Gastrocnemius medialis (tissue), 4 donors: ENCODE measurements at places on chromosomes 5 and 9.

GRCh38 chr5:172498431-172499129, 44.3 kb upstream of the SH3PXD2B start:
- DNase-seq: no peak

GRCh38 chr5:128673970-128674369, 135.9 kb upstream of the FBN2 start:
- DNase-seq: no peak

DNA sequence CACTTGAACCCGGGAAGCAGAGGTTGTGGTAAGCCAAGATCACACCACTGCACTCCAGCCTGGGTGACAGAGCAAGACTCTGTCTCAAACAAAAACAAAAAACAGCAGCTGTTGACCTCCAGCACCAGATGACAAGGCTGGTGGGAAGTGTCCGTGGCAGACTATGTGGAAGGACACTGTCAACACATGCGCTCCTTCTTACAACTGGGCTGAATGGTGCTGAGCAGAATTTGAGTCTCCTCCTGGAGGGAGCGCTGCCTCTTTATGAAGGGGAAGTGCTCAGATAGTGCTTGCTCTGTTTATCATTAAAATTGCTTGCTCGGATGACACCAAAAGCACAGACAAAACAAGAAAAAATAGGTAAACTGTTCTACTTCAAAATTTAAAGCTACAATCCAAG, 9.2 kb upstream of the CFAP157 start:
- no peak for DNase-seq

GRCh38 chr9:109934857-109935215, 154.8 kb downstream of the PALM2AKAP2 start:
- no peak for DNase-seq

GRCh38 chr5:25448190-25448621, 803.4 kb upstream of the CDH10 start:
- no peak for DNase-seq

DNA sequence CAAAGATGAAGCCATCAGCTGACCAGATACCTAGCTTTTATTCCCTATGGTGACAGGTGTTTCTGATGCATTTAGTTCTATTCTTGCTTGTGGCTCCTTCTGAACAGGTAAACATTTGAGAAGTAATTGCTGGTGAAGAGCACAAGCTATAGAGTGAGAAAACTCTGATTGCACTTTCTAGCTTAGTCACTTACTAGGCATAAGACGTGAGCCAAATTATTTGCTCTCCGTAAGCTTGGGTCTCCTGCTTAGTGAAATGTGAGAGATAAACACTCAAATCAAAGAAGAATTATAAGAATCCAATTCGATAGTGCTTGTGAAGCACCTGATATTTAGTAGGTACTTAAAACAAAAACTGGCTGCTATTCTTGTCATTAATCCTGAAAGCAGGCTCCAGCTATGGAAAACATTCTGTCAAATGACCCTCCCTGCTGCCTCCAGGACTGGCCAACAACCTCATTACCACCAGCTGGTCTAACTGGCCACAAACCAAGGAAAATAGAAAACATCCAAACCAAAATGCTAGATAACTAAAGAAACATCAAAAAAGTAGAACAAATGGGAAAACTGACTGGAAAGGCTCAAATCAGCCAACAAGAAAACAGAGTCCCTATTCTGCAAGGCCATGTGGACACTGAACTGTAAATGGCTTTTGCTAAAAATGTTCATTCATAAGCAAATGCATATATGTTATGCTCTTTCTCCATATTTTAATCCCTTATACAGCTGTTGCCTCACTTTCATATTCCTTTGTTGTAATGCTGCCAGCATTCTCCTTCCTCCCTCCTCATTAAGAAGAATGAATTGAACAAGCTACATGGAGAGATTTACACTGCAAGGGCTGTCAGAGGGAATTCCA, 616.1 kb downstream of the DTWD2 start:
- DNase-seq: no peak

- no peak for DNase-seq
Measured at GRCh38 chr5:72293495-72294055, 26.5 kb downstream of the MRPS27 start.

- DNase-seq: no peak
Measured at GRCh38 chr9:120934281-120934680, 7.7 kb upstream of the TRAF1 start.

DNA sequence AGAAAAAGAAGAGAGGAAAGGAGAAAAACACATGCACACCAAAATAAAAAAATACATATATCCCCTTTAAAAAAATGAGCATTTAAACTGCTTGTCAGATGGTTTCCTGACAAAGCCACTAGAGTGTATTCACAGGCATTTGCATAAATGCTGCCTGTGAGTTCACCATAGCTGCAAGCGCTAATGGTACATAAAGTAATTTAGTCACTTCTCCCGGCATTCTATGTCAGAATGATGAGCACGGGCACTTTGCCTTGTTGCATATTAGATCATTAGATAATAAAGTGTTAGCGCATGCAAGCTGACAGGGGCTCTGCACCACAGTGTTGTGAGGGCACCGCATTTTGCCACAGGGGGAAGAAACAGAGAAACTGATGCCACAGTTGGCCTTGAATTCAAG, 280.6 kb downstream of the EBF1 start:
- DNase-seq: no peak

DNA sequence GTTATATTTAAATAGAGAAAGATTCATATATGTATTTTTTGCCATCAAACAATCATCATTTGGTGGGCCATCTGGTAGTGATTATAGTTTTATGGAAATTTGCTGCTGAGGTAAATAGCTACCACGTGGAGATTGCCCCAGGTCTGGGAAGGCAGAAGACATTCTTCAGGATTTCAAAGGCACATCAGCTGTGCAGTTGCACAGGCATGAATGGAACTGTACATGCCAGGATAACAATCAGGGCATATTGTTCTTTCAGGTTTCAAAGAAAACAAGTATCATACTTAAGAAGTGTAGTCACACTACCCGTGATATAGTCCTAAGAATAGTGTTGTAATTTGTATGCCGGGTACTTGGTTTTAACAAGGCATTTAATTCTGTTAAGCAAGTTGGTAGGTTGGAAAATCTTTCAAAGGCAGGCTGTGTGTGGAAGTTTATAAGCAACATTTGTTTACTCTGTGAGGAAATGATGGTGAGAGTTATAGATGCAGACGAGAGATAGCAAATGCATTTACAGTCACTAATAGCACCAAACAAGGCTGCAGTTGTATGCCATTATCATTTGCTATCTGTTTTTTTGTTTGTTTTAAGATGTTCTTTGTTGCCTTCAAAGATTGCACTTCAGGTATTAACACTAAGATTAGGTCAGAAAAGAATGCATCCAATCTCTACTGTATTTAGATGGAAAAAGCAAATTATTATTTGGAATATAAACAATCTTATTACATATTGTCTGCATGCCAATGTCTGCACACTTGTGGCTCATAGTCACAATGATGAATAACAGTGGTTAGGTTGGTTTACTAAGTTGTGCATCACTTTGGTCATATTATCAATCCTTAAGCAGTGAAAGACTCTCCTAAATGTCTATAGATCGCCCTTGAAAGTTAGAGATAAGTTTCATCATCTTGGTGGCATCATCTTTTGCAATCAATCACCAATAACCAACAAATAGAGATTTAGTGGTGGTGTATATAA, 55.3 kb downstream of the RPS23 start:
- DNase-seq: no peak

- DNase-seq: no peak
Measured at GRCh38 chr5:64323591-64323990, 157.9 kb downstream of the RNF180 start.

GRCh38 chr5:151454166-151454565, 6.8 kb downstream of the SLC36A1 start:
- peak; percentile 86 for DNase-seq

DNA sequence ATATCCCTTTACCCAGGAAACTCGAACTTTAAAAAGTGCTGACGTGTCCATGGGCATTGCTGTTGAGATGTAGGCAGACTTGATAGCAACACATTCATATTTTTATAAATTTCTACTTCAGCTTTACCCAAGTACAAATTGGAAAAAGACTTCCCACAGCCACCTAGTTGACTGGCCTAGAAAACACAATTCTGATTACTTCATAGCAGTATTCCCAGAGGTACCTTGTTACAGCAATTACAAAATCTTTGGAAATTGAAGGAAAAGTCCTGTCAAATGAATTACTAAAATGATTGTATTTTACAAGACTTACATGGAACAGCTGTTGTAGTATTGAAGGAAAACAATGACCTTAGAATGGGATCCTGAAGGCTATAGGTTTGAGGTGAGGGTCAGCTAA, 130.7 kb upstream of the NREP start:
- DNase-seq: no peak

GRCh38 chr5:66378407-66378806, 217.8 kb upstream of the MAST4 start:
- no peak for DNase-seq

- DNase-seq: no peak
Measured at GRCh38 chr5:80503641-80504040, 15.7 kb downstream of the FAM151B start.

DNA sequence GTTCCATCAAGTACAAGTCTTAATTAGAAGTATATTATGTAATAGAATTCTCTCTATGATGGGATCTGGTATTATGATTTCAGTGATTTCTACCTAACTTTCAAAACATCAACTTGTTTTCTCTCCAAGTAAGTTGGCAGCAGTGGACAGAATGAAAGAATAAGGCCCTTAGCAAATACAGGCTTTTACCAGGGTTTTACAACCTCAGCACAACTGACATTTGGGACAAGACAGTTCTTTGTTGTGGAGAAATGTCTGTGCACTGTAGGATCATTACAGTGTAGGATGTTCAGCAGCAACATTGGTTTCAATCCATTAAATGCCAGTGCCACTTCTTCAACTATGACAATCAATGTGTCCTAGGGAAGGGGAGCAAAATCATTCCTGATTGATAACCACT, 48.8 kb downstream of the MLANA start:
- no peak for DNase-seq

- no peak for DNase-seq
Measured at GRCh38 chr5:149063017-149063687, at the start of gene SH3TC2. SH3TC2 (minus strand) TSS chr5:149063062; CDS start chr5:149063022, 40 bp downstream.

GRCh38 chr5:56142614-56143372, 90.3 kb downstream of the ANKRD55 start:
- DNase-seq: no peak

DNA sequence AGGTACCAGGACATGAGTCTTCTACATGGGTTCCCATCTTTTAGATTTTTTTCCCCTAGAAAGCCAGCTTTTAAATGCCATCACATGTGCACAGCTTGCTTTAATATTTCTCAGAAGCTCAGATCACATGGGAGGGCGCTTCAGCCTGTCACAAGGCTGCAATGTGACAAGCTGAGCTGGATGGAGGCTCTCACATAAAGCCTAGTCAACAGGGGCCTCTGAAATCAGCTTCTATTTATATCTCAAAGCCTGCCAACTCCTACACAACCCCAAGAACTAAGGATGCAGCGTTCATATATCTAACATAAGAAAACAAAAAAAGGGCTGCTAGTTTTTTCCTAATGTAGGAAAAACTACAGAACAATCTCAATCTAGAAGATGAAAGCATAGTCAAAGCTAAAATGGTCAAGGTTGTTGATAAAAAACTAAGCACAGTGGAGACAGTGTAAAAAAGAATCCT, 2.3 kb downstream of the ZFAND5 start:
- peak; percentile 93 for DNase-seq

GRCh38 chr9:81225596-81225995, 463.8 kb downstream of the TLE1 start:
- DNase-seq: no peak

GRCh38 chr9:98385751-98386150, 130.3 kb upstream of the TBC1D2 start:
- DNase-seq: no peak

DNA sequence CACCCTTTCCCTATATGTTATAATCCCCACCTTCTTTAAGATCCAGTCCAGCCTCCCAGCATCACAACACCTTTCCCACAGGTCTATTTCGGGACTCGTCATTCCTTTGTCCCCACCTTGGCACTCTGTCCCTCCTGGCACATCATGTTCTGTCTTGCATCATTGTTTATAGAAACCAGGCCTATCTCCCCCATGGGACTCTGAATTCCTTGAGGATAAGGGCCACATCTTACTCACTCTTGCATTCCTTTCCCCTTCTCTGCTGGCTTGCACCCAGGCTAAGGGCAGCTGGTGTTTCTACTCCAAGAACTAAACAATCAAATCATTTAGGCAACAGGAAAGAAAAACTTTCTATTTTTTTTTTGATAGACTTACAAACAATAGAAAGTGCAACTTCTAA, 205.7 kb downstream of the AGTPBP1 start:
- no peak for DNase-seq

DNA sequence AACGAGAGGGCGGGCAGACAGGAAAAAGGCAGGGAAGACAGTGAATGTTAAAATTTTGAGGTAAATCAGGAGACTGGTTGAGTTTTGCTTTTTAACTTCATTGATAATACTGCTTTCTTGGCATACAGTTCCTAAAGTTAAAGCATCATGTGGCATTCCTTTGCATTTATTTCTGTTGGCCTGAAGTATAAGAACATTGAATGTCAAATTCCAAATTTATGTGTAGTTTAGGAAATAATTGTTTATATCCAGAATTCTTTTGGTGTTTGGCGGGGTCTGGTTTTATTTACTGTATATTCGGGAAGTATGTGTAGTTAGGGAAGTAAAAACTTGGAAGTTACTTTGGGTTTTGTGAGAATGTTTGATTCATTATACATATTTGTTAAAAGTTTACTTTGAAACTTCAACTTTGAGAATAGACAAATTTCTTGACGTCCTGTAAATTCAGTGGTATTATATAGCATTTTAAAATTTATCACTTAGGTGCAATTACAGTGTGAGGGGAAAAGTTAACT, 83.2 kb downstream of the PTPDC1 start:
- DNase-seq: no peak

- DNase-seq: no peak
Measured at GRCh38 chr9:128637656-128638055, 19.0 kb downstream of the DYNC2I2 start.

GRCh38 chr9:108639696-108640095, 216.1 kb downstream of the ACTL7B start:
- DNase-seq: no peak

- DNase-seq: no peak
Measured at GRCh38 chr5:115360046-115360685, 63.7 kb upstream of the CCDC112 start.

GRCh38 chr5:56251440-56251839, 18.3 kb upstream of the ANKRD55 start:
- DNase-seq: no peak

GRCh38 chr5:92969781-92970237, 611.2 kb downstream of the NR2F1-AS1 start:
- DNase-seq: no peak

GRCh38 chr5:153618307-153618706, 127.8 kb downstream of the GRIA1 start:
- no peak for DNase-seq

DNA sequence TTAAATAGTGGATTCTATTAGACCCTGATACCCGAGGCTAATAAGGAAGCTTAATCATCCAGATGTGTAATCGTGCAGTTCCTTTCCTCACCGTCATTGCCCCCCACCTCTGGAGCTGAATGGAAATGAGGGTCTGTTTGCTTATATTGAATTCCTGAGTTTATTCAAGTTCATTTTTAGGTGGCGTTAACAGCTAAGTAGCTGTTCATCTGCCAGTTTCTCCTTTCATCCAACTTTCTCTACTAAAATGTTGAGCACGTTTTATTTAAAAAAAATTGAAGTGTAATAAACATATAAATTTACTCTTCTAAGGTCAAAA, 291.0 kb downstream of the DOCK8 start:
- DNase-seq: no peak
